Activated CD4-positive, alpha-beta T cell treated with anti-CD3 and anti-CD28 coated beads for 36 hours (primary cell): ENCODE measurements at places on chromosomes 6 and 20.
A peak's percentile ranks its signal among the peaks of the same experiment; 100 is the strongest.

GRCh38 chr6:114534813-114535212 is 192.0 kb upstream of the HS3ST5 start:
- H3K36me3 ChIP-seq = no peaks in the 10 kb centered on the region
- DNase-seq = no peak
- H3K4me3 ChIP-seq = no peak overlapping the region
- H3K27ac ChIP-seq = no peak overlapping the region

DNA sequence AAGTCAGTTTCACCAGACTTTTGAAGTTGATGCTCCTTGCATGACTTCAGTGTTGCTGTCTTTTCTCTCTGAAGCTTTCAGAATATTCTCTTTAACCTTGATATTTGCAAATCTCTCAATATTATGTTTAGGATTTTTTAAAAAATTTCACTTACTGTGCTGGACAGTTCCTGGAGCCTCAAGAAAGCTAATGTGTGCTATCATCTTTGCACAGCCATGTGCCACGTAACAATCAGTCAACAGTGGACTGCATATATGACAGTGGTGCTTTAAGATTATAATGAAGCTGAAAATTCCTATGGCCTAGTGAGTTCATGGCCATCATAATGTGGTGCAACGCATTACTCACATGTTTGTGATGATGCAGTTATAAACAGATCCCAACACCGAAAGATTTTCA is 59.1 kb upstream of the OGFRL1 start:
- peaks cover 26% of the 10 kb centered on the region for H3K4me1 ChIP-seq
- no peak for DNase-seq
- no peak overlapping the region for H3K27ac ChIP-seq
- H3K36me3 ChIP-seq = no peaks in the 10 kb centered on the region

GRCh38 chr6:113181164-113181563 is 676.0 kb upstream of the MARCKS start:
- no peak for DNase-seq
- no peaks in the 10 kb centered on the region for H3K36me3 ChIP-seq
- H3K27ac ChIP-seq = no peak overlapping the region
- no peaks in the 10 kb centered on the region for H3K4me1 ChIP-seq
- H3K27me3 ChIP-seq = no peaks in the 10 kb centered on the region

GRCh38 chr20:60331688-60332300 is 373.6 kb downstream of the CDH26 start:
- H3K27ac ChIP-seq = no peak overlapping the region
- no peaks in the 10 kb centered on the region for H3K27me3 ChIP-seq
- H3K4me3 ChIP-seq = no peak overlapping the region
- H3K4me1 ChIP-seq = no peaks in the 10 kb centered on the region
- no peak for DNase-seq

DNA sequence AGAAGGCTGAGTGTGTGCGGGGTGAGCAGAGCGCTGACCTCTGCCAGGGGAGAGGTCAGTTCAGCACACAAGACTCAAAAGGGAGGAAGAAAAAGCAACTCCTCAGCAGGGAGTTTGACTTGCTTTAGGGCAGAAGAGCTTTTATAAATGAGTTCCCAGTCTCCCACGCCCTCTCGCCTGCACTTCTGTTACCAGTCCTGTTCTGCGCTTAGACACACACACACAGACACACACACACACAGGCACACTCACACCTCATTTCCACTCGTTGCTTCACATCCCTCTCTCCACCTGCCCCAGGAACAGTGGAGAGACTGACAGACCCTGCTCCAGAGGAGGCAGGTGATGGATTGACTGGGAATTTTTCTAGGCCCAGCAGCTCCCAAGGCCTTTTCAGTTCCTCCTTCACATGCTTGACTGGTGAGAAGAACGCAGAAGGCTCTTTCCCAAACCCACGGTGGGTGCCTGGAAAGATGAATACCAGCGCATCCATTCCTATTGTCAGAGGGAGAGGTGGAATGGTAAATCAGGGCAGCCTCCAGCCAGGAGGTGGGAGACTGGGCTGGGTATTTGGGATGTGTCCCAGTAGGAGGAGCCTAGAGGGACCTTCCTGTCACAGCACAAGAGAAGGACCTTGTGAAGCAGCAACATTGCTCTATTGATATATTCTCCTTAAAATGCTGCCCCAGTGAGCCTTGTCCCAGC is 43.7 kb downstream of the JAG1 start:
- no peaks in the 10 kb centered on the region for H3K27me3 ChIP-seq
- no peak overlapping the region for H3K27ac ChIP-seq

DNA sequence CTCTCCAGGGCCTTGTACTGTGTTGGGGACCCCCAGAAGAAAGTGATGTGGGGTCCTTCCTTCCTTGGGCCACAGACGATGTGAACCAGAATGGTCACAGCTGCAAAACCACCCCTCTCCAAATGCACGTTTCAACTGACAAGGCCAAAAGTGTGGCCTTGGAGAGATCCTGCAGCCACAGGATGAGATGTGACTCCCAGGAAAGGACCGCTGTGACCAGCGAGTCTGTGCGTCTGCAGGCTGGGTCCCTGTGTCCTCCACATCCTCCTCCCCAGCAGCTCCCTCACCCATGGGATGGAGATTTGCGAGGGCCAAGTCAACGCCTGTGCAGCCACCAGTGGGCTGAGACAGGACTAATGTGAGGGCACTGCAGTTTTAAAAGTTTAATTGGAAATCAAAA is 247.0 kb downstream of the ERMARD start:
- peaks cover 5% of the 10 kb centered on the region for H3K36me3 ChIP-seq
- H3K27ac ChIP-seq = no peak overlapping the region
- no peak for DNase-seq
- H3K4me3 ChIP-seq = no peak overlapping the region

GRCh38 chr20:41407607-41408006 is 41.0 kb upstream of the EMILIN3 start:
- DNase-seq = peak; percentile 35
- H3K4me3 ChIP-seq = no peak overlapping the region
- H3K27ac ChIP-seq = peak overlapping the region; percentile 57
- H3K27me3 ChIP-seq = no peaks in the 10 kb centered on the region
- peaks cover 30% of the 10 kb centered on the region for H3K4me1 ChIP-seq
- H3K36me3 ChIP-seq = peaks cover 41% of the 10 kb centered on the region

- no peak overlapping the region for H3K4me3 ChIP-seq
- no peaks in the 10 kb centered on the region for H3K4me1 ChIP-seq
Measured at GRCh38 chr6:168153553-168153952, 74.5 kb upstream of the FRMD1 start.
